ENCODE measurements at places on chromosomes 7 and 10.

- no peak for DNase-seq
Measured at GRCh38 chr7:98569691-98570337, 47.3 kb upstream of the NPTX2 start.

DNA sequence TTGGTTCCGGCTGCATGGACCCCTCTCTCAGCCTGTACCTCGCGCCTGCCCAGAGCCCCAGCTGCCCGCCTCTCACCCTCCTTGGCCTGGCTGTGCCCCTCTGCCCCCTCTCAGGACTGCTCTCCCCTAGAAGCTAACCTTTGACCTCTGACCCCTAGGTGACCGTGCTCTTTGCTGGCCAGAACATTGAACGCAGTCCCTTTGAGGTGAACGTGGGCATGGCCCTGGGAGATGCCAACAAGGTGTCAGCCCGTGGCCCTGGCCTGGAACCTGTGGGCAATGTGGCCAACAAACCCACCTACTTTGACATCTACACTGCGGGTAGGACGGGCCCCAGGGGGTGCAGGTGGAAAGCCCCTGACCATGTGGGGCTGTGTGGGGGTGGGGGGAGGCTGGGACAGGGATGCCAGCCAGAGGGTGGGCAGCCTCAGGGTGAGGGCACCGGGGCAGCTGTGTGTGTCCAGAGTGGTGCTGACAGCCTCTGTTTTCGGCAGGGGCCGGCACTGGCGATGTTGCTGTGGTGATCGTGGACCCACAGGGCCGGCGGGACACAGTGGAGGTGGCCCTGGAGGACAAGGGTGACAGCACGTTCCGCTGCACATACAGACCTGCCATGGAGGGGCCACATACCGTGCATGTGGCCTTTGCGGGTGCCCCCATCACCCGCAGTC lies 8.0 kb downstream of the FLNC start:
- no peak for DNase-seq

- no peak for DNase-seq
Measured at GRCh38 chr7:92075455-92076158, 58.7 kb downstream of the CYP51A1 start.

DNA sequence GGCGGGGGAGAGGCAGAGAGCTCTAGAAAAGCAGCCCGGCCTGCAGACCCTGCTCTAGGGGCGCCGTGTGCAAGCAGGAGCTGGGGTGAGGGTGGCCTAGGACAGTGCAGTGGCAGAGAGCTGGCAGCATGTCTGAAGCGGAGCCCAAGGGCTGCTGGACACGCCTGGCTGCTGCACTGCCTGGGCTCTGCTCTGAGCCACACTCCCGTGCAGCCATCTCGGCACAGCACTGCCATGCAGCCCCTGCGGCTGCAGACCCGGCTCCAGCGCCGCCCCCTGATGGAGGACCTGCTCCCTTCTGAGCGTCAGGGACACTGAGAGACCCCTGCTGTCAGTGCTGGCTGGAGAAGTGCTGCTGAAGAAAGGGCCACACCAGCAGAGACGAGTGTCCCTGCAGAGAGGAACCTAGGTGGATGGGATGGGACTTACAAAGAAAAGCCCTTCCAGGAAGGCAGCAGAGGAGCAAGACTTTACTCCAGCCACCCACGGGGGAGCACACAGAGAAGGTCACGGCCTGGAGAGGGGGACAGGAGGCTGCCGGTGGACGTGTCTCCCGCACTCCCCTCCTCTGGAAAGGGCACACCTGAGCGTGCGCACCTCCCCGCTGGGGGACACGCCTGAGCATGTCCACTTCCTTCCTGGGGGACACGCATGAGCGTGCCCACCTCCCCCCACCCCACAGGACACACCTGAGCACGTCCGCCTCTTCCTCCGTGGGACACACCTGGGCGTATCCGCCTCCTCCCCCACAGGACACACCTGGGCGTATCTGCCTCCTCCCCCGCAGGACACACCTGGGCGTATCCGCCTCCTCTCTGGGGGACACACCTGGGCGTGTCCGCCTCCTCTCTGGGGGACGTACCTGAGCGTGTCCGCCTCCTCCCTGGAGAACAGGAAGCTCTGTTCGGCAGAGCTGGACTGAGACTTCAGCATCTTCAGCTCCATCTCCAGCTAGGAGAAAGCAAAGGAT lies 252.9 kb downstream of the MAD1L1 start:
- DNase-seq = no peak

- no peak for DNase-seq
Measured at GRCh38 chr10:127552446-127552845, 3.3 kb downstream of the NPS start.

DNA sequence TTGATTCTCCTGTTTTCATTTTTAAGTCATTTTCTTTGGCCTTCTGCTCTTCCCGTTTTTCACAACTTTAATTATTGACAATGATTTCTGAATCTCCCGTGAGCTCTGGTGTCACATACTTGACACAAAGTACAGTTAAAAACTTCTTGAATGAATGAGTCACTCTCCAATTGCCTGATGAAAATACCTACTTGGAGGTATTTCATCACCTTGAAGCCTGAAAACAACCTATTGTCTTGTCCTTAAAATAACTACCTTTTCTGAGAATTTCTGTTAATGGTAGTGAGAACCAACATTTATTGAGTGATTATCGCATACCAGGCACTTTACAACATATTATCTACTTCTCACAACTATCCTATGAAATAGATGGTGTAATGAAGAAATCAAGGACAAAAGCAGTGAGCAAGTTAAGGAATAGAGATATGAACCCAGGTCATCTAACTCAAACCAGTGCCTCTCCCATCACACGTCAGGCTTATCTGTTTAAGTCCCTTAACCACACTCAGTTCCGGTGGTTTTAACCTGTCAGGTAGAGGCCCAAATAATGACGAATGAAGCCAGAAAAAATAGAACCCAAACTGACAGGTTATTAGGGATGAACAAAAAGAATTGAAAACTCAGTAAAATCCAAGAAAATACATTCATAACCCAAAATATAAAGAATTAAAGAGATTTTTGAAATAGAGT lies 11.6 kb downstream of the BET1 start:
- no peak for DNase-seq

DNA sequence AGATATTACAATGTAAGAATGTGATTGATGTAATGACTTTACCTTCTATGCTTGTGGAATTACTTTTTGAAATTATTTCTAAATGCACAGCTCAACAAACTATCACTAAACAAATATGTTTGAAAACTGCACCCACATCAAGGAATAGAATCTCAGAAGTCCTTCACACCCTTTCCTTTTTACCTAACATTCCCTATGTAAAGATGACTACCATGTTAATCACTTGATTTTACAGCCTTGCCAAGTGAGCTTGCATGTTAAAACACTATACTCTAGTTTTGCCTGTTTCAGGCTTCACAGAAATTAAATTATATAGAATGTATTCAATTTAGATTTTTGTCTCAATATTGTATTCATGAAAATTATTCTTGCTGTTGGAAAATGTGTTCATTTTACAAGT lies 1169.4 kb upstream of the CELF2 start:
- no peak for DNase-seq

DNA sequence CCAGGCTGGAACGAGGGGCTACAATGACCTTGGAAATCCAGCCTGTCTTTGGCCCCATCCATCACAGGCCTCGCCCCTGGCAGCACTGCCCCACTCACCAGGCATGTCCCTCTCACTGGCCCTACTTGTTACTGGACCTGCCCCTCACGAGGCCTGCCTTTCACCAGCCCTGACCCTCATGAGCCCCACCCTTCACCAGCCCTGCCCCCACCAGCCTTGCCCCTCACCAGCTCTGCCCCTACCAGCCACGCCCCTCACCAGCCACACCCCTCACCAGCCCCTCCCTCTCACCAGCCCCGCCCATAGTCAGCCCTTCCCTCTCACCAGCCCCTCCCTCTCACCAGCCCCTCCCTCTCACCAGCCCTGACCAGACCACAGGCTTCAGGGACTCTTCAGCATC lies 57.8 kb downstream of the COL26A1 start:
- DNase-seq = no peak

DNA sequence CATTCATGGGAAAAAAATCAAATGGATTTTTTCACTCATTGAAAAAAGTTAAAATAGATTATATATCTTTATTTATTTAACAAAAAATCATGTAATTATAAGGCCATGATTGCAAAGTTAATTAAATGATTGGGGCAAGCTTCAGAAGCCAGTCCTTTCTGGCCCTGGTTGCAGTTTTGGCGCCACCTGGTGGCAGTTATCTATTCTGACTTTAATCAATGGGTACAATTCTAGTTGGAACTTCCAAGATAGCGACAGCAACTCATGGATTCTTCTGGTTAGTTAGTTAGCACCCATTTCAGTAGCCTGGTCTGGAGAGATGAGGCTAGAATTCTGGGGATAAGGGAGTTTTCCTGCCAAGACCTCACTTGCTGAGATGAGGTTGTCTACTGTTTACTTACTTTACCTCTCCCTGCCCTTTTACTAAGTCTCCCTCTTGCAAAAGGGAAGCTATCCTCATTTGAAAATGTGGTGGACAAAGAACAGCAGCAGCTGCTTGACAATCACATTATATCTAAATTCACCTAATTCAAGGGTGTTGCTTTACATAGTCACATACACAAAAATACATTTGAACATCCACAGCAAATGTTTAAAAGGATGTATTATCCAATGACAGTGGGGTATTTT lies 42.3 kb downstream of the NOC3L start:
- no peak for DNase-seq

DNA sequence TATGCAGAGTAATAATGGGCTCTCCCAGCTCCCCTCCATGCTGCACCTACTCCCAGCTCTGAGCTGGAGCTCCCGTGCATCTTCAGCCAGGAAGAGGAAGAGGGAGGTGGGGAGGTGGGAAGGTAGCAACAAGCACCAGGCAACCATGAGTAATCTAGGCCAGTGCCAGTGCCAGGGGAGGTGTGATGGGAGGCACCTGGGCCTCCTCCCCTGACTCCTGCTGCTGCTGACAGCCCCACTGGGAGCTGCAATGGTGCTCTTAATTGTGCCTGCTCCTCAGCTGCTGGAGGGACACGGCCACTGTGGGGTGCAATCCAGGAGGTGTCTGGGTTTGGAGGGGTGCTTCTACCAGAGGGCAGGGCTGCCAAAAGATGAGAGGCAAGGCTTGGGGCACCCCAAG lies 243.0 kb downstream of the PLXNA4 start:
- no peak for DNase-seq

- DNase-seq = no peak
Measured at GRCh38 chr10:127343821-127344220, 147.4 kb upstream of the INSYN2A start.

DNA sequence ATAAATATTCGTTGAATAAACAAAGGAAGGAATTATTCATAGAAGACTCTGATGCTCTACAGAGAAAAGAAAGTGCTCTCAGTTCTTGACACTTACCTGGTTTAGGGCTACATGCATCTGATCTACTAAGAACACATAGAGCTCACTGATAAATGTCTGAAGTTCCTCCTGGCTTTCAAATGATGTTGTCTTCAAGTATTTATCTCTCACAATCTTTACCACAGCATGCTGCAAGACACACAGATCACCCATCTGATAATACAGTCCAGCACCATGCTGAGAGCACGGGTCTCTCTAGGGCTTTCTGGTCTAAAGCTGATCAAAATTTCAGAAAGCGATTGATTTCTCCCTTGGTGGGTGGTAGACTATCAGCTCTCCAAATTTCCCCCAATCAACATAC lies 44.5 kb upstream of the MRPS16 start:
- DNase-seq = no peak

DNA sequence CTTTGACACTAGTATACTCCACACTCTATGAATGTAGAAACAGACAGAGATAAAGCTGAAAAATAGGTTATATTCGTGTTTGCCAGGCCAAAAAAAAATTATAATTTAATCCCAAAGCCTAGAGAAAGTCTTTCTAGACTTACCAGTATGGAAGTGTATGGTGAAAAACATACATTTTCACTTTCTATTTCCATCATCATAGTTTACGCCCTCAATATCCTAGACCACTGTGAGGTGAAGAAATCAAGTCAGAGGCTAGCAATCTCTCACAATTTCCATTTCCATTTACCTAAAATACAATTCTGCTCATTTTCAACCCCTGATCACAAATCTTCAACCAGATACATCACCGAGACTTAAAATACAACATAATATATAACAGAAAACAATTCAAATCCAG lies 16.2 kb downstream of the GPR22 start:
- DNase-seq = no peak

DNA sequence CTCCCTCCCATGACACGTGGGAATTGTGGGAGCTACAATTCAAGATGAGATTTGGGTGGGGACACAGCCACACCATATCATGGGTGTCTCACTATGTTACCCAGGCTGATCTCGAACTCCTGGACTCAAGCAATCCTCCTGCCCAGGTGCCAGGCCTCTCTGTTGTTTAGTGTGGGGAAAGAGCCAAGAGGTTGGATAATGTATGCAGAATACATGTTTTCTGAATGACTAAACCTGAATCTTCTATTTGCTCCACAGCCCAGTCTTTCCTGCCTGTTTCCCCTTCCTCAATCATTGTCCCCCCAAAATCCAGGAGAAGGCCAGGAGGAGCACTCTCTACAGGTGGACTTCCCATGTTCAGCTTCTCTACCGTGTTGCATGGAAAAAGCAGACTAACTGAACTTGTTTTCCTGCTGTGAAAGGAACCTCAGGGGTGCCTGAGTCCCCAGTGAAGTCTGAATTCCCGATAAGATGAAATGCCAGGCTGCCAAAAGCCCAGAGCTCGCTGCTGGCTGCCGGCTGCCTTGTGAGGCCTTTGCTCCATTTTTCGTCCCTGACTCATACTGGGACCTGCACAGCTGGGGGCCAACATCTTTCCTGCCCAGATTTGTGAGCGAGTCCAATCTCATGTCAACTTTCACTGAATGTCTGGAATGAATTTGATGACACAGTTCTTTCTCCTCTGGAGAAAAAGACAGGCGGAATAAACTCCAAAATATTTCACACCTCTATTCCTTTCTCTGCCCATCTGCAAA lies 588.0 kb downstream of the CALN1 start:
- no peak for DNase-seq

GRCh38 chr7:26398756-26399509 lies 107.3 kb downstream of the SNX10 start:
- no peak for DNase-seq

GRCh38 chr7:103851357-103851756 lies 138.1 kb downstream of the RELN start:
- DNase-seq = no peak

Measured in kidney epithelial cell (primary cell).